Left hindlimb (tissue), 1 donor: ENCODE measurements at places on chromosomes 16 and 17.

- no peak for DNase-seq
These were observed 121.3 kb upstream of the CACNG5 start for GRCh38 chr17:66713533-66714042.

DNA sequence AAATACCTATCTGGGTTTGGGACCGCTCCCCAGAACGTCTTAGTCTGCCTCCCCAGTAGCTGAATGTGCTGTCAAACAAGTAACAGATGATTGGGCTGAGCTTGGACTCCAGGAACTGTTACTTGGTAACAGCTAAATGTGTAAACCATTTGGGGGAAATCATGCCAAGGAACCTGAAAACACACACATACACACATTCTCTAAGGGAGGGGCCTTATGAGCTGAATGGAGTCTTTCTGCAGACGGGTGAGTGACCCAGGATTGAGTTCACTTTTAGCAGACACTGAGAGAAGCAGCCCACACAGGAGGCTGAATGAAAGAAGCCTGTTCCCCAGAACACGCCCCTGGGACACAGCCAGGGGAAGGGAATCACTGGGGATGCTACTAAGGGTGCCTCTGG, 1.6 kb downstream of the ACLY start:
- DNase-seq, result peak; percentile 53

DNA sequence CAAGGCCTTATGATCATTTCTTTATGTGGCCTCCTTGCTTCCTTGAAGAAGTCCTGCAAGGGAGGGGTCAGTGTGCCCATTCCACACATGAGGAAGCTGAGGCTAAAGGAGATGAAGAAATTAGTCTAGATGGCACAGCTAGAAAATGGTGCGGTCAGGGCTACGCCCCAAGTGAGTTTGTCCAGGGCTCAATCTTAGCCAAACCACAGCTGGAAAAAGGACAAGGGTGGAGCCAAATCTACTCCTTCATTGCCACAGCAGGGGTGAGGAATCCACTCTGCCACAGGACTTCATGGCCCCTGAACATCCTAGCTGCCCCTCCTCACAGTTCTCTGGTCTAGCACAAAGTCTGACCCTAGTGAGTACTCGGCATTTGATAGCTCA, 16.2 kb downstream of the BEAN1 start:
- DNase-seq, result no peak

DNA sequence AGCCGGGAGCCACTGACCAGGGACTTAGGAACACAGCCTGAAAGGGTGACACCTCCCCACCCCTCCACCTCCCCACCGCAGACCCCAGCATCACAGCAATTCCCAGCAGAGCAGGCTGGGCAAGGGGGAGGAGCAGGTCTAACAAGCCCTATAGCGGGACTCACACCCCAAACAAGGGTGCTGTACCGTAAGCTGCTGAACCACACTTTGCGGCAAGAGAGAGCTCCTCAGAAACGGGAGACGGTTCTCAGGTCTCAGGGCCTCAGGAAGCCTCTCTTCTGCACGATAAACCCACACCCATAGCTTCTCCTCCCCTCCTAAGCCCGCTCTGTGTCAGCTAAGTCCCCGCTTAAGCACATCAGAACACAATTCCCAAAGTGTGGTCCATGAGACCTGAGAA, 11.7 kb upstream of the COTL1 start:
- no peak for DNase-seq

GRCh38 chr17:68400404-68400735, 56.9 kb downstream of the WIPI1 start:
- no peak for DNase-seq

DNA sequence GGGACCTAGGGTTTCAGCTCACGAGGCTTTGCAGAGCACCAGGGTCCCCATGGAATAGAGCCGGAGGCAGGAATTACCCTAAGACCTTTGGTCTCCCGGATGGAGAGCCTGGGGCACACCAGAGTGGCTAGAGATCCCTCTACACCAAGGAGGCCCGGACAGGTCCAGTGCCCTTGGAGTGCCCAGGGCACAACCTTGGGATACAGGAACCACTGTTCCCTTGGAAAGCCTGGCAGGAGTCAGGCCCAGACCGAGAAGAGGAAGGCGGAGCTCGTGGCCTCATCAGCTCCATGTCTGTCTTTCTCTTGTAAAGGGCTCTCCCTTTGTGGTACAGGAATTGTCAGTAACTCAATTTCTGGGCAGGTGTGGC, 3.8 kb upstream of the DBNDD1 start:
- no peak for DNase-seq

GRCh38 chr16:61791464-61791863, 244.8 kb downstream of the CDH8 start:
- DNase-seq, result no peak

DNA sequence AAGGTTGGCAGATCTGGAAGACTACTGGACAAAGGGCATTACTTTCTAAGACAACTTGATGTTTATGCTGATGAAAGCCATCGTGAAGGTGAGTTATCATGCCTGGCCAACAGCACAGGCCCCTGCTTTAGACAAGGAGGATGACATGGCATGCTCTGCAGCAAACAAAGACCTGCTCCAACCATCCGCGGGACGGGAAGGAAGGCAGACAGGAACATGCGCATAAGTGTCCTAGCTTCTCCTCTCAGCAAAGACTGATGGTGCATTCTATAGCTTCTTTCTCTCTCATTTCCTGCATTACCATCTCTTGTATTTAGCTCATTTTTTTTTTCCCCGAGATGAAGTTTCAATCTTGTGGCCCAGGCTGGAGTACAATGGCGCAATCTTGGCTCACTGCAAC, 5.4 kb downstream of the NPLOC4 start:
- no peak for DNase-seq

DNA sequence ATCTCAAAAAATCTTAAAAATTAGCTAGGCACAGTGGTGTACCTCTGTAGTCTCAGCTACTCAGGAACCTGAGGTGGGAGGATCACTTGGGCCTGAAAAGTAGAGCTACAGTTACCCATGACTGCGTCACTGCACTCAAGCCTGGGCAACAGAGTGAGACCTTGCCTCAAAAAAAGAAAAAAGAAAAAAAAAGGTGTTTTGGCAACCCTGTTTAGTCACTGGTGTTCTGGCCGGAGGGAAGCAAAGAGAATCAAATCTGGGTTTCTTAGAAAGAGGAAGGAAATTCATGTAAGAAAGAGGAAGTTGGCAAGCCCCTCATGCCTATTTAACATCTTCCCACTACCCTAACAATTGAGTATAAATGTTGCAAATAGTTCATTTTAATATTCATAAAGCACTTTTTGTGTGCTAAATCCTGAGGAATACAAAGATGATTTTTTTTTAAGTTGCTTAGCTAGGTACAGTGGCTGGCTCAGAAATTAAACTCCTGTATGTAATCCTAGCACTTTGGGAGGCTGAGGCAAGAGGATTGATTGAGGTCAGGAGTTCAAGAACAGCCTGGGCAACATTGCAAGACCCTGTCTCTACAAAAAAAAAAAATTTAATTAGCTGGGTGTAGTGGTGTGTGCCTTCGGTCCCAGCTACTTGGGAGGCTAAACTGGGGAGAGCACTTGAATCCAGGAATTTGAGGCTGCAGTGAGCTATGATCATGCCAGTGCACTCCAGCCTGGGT, 6.5 kb upstream of the USP32 start:
- no peak for DNase-seq

DNA sequence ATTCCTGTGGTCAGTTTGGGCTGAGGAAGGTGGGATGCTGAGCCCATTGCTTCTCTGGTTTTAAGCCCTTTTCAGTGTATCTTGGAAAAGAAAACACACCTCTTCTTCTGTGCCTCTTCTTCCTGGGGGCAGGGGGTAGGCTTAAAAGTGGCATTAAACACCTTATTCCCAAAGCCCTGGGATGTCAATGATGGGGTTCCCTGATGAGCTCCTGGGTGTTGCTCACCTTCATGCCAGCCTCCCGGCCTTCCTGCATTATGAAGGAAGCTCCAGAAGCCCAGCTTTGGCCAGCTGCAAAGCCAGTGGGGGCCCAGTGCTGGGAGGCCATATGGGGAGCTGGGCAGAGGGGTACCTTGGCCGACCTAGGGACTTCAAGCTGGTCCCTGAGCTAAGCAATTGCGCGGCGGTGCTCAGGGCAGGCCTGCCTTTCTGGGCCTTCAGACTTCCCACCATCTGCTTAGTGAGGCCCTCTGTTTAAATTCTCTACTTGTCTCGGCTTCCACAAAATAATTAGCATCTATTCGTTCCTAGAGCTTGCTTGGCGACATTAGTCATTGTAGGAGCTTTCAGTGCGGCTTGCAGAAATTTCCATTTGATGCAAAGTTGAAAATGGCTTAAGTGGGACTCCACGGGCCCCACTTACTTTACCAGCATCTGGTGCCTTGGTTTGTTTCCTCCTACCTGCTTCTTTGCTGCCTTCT, 121.7 kb upstream of the NLRP1 start:
- DNase-seq, result no peak

- no peak for DNase-seq
These were observed 488 bp upstream of the SEBOX start for GRCh38 chr17:28365487-28365886.

DNA sequence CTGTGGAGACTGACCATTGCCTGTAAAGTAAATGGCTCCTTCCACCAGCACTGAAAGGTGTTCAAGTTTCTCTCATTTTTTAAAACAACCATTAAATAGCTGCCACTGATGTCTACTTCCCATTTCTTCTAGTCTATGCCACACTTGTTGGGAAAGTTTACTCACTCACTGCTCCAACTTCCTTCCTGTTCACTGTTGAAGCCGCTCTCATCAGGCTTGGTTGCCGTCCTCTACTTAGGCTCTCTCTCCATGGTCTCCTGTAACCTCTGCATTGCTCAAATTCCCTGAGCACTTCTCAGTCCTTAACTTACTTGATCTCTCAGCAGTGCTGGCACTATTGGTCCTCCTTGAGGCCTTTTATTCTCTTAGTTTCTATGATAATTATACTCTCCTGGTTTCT, 32.4 kb downstream of the SNX11 start:
- no peak for DNase-seq

DNA sequence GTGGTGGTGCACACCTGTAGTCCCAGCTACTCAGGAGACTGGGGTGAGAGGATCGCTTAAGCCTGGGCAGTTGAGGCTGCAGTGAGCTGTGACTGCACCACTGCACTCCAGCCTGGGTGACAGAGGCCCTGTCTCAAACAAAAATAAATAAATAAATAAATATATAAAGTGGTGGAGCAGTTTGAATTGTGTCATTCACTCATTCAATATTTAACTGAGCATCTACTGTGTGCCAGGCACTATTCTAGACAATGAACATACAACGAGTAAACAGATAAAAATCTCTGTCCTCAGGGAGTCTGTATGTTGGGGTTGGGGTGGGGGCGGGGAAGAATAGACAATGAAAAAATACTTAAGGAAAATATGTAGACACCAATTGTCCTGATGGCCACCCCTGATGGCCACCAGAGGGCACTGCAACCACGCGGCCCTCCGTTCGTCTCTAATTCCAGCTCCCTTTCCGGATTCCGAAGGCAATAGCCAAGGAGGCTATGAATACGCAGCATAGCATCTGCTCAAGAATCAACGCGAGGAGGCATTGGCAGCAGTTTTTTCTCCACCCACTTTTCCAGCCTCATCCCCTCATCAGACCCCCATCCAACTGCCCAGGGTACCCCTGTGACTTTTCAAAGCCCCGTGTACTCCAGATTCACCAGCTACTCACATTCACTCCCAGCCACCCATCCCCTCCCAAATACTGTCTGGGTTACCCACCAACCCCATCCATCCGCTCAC, 21.4 kb downstream of the QPRT start:
- peak; percentile 66 for DNase-seq

DNA sequence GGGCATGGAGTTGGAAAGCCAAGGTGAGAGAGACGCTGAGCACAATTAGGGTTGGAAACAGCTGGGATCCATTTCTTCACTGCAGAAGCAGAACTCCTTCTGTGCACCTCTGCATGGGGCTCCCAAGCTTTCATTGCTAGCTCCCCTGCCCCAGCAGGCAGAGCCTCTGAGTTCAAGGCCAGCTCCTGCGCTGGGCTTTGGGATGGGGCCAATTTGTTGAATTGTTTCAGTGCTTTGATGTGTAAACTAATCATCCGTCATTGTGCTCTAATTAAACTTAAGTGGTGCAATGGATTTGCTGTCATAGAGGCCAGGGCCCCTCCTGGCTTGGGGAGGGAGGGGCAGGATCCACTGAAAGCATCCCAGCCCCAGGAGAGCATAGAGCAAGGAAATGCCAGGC, 13.5 kb upstream of the LYRM9 start:
- DNase-seq, result no peak

DNA sequence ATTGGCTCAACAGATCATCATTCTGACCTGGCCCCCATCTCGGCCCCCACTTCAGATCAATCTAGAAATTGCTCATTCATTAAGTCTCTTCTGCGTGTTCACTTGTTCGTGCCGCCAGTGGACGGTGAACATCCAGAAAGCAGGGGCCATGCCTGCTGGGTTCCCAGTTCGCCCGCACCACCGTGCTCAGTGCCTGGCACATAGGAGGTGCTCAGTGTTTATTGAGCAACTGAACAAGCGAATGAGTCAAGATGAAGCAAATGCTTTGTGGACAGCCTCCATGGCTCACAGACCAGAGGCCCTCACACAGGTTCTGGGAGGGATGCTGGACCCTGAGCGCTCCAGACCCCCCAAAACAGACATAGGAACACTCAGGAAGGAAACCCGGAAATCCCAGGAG, 13.9 kb downstream of the BEAN1 start:
- no peak for DNase-seq

DNA sequence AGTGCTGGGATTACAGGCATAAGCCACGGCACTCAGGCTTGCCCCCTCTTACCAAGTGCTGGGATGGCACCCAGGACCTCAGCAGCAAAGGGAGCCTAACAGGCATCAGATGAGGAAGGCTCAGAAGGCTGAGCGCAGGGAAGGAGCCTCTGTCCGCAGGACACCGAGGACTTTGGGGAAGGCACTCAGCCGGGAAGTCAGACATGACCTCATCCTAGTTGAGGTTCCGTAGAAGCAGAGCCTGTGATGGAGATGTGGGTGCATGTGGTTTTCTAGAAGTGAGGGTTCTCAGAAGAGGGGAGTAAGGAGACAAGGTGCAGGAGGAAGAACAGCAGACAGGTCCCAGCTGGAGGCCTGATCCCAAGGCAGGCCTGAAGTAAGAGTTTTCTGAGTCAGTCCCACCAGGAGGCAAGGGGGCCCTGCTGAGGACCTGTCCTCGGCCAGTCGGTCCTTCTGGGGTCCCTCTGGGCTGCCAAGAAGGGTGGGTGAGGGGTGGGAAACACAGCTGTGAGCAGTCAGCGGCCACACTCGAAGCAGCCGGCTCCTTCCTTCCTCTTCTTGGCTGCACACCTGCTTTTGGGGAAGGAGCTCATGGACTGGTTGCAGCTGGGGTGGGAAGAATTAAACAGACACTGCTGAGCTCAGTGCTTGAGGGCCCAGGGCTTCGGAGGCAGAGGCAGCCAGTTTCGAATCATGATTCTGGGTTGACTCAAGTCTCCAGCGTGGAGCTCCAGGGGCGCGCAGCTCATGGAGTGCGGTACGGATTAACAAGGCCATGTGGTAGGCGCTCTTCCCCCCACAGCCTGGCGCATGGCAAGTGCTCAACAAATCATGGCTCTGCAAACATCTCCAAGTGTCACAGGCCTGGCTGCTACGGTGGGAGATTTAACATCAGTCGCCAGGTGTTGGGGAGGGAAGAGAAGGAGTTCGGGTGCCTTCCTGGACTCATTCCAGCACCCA, 38.9 kb upstream of the SNN start:
- DNase-seq, result peak; percentile 50
